Stimulated activated CD4-positive, alpha-beta T cell treated with anti-CD3 and anti-CD28 coated beads, Interleukin-1b, Interleukin-23, amount 100 ng/mL, for 24 hours (primary cell): ENCODE measurements at places on chromosomes 4 and X.

- DNase-seq, result no peak
These were observed 45.9 kb upstream of the ALG13 start for GRCh38 chrX:111634823-111635729.

DNA sequence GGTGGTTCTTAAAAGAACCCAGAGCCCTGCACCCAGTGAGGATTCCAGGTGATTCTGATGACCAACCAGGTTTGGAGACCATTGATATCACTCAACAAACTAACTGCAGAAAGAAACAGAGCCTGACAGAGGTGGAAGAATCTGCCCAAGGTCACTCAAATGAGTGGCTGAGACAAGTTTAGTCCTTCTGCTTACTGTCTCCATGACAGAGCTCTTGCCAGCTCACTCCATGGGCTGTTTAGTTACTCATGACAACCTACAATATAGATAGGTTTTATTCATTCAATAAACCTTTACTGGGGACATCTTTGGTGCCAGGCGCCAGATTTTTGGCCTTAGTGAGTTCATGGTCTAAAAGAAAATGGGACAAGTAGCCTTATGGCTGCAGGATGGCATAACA lies 124.3 kb downstream of the RAB28 start:
- no peak for DNase-seq

DNA sequence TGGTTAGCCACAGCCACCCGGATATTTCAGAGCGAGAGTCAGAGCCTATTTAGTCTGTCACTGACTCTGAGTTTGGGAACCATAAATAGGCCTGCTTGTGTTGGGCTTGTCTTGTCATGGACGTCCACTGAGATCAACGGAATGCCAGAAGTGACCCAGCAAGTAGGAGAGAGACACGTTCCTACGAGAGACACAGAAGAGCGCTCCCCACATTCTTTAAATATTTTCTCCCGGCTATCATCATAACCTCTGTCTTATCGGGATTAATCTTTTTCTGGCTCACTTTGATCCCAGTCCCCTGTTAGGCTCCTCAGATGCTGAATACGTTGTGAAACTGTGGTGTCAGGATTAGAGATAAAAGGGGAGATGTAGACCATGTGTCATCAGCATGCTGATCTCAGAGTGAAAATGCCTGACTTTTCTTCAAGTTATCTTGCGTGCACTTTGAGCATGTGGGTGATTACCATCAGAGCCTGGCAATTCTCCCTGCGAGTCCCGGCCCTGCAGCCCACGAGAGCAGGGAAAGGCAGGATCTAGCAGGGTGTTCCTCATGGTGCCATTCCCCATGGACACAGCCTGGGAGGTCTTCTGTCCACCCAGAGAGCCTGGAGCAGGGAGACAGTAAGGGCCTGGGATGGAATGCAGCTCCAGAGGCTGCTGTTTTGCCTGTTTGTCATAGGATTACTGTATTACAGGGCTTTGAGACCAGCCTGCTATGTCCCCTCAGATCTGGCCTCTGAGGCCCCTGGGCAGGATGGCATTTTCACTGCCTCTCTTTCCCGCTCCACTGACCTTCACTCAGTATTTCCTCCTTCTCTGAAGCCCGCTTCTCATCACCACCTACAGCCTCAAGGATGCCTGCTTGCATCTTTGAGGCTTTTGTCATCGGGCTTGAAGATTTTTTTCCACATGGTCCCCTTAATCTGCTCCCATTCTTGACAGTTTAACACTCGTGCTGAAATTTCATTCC lies 2.8 kb upstream of the TENM3 start:
- no peak for DNase-seq

DNA sequence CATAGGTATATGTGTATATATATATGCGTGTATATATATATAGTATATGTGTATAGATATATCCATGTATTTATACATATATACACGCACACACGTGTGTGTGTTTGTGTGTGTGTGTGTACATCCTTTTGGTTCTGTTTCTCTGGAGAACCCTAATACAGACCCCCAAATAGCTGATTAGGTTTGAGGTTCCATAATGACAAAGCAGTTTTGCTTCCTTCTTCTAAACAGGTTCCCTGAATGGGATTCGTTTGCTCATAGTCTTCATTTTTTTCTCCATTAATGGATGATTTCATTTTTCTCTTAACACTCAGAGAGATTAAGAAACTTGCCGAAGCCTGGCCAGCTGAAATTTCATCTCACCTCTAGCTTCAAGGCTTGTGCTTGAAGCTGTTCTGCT lies 234.0 kb upstream of the BCOR start:
- no peak for DNase-seq

DNA sequence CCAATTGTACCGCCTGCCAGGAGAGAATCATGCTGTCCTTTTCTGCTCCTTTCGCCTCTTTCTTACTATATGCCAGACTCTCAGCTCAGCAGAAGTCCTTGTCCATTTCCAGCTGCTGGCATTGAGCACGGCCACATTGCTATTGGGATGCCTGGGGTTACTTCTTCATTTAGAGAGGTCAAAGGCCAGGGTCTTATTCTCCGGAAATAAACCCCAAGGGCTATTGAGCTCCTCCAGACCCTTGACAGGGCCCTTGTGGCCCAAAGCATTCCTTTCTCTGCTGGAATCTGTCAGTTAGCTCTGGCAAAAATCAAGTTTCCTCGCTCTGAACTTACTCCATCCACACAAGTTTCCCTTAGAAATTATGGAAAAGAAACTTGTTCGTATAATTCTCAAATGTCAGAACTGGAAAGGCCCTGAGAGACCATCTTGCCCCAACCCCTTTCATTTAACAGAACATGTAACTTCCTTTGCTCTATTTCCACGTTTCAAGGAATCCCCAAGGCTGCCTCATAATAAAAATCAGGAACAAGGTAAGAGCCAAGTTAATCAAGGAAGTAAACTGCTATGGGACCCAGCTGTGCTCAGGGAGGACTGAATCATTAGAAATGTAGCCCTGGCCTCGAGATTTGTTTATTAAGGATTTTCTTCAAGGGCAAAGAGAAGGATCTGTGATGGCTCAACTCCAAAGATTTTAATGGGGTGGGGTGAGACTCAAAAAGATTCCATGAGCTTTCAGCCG lies 11.8 kb downstream of the AKAP4 start:
- no peak for DNase-seq

DNA sequence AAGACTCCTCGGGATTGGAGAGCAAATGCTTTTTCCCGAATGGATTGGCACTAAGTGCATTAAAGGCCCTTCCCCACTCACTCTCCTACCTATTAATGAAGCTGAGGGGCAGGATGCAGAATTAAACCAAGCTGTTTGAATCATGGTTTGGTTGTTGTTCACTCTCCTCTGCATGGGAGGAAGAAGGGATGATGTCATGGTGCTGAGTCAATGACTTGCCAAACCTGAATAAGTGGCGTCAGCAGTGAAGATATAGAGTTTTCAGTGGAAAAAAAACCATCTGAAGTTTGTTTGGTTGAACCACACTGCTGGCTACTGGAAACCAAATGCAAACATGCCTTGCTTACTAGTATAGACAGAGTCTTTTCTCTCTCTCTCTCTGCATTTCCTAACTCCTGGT lies 19.8 kb upstream of the ZXDA start:
- DNase-seq, result no peak

GRCh38 chr4:17091104-17091503 lies 192.7 kb upstream of the LDB2 start:
- no peak for DNase-seq

DNA sequence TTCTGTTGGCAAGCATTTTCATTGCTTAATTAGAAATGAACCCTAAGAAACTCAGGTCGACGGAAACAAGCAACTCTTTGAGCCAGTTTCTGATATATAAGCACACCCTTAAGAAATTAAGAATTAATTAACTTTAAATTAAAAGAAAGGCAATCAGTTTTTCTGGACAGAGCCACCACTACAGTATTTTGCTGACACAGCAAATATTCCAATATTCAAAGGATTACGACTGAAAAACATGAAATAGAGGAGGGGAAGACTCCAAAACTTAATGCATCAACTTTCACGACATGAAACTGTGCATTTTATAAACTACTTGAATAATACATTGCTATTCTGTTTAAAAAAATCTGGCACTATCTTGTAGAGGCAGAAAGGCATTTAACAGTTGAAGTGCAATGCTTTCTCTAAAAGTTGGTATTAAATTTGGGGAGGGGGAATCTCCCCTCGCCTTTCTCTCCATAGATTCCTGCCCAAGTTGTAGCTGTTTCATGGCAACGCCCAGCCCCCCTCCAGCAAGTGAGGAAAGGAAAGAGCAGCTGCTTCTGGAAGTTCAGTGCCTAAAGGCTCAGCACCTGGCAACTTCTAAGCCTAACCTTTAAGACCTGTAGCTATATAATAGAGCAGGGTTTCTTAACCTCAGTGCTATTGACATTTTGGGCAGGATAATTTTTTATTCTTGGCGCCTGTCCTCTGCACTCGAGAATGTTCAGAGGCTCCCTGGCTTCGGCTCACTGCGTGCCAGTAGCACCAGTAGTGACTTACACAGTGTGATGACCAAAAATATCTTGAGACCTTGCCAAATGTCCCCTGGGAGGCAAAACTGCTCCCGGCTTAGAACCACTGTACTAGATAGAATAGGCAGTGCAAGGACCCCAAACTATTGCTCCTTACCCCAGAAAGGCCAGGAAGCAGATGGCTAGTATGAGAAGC lies 6.7 kb upstream of the ZCCHC18 start:
- no peak for DNase-seq

DNA sequence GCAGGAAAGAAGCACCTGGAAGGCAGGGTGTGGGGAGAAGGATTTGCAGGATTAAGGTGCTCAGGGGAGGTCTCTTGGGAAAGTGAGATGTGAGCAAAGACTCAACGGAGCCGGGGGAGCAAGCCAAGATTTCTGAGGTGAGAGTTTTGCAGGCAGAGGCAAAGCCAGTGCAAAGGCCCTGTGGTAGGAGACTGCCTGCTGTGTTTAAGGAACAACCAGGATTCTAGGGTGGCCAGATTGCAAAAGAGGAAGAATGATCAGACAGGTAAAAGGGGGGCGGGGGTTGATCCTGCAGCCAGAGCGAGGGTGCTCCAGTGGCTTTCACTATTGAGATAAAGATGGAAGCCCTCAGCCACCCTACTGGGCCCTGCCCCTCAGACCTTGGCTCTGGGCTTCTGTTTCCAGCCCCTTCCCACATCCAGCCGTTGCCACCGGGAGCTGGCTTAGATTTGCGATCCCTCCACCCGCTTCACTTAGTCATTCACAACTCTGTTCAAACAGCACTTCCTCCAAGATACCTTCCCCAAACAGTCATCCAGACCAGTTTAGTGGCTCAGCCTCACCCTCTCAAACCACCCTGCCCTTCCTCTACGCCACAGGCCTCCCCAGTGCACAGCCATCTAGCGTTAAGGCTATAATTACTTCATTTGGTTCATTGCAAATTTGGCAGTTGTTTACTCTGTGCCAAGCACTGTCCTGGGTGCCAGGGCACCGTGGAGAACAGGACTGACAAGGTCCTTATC lies 23.3 kb upstream of the BCOR start:
- DNase-seq, result no peak

DNA sequence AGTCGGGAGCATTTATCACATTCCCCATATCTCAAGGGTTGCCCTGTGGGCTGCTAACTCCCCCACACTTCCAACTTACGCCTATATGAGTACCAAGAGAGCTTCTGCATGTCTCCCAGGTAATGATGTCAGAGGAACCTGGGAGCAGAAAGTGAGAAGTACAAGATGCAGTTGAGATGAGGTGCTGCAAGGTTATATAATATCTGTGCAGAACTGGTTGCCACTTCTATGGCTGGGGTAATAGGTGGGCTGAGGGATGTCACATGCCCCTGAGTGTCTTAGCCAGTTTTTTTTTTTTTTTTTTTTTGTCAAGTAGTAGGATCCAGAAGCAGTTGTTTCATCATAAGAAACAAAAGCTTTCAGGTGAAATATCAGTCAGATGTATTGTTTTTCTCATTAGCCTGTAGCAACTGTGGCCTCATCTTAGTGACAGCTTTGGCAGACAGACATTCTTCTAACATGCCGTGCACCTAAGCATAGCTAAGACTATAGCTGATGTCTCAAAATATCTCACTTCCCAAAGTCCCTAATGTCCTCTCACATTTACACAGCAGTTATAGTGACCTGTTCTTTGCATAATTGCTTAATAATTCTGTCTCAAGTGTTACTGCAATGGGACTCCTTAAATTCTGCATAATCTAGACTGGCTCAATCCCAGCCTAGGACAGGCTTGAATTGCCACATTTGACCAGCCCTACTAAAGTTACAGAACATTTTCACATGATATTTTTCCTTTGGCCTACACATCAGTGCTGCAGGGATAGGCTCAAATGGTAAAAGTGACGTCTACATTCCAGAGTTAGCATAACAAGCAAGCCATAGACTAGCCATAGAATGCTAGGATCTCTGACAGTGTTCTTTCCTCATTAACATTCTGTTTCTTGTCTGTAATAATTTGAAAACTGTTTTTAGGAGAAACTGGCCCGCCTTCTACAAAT lies 17.9 kb upstream of the MAOB start:
- no peak for DNase-seq

DNA sequence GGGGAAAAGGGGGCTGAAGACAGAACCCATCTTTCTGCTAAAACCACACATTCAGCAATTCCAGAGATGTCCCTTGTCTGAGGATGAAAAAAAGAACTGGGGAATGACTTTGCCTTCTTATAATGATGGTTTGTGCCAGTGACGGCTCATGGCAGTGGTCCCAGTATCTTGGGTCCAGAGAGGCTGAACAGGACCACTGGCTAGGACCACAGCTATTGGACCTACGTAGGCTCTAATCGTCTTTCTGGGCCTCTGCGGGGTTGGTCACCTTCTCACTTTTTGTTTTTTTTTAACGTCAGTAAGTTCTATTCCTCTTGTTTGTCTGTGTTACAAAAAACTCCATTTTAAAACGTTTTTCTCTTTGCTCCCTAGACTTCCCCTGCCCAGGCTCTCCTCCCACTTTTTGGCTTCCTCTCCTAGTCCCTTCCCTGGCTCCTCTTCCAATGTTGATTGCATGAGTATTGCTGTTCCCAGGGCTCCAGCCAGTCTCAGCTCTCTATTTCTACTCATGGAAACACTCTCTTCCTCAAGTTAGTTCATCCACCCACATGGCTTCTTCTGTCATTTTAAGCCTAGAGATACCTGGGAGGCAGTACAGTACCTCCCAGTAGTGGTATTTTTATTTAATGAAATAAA lies 52.6 kb upstream of the STX18 start:
- DNase-seq, result no peak

GRCh38 chr4:85228264-85228663 lies 246.7 kb upstream of the ARHGAP24 start:
- DNase-seq, result no peak

GRCh38 chrX:132433001-132433400 lies 55.8 kb downstream of the MBNL3 start:
- DNase-seq, result no peak
